Activated CD4-positive, alpha-beta T cell treated with anti-CD3 and anti-CD28 coated beads, Interleukin-2, amount 10 ng/mL, durations not matched to agents 7 days and 5 days (primary cell): ENCODE measurements at places on chromosomes 11 and 22. TPM values are rescaled to one million over a fixed set of nuclear protein-coding genes. Genes with fewer than 3 reads are reported as not detected.
A peak's percentile ranks its signal among the peaks of the same experiment; 100 is the strongest.

DNA sequence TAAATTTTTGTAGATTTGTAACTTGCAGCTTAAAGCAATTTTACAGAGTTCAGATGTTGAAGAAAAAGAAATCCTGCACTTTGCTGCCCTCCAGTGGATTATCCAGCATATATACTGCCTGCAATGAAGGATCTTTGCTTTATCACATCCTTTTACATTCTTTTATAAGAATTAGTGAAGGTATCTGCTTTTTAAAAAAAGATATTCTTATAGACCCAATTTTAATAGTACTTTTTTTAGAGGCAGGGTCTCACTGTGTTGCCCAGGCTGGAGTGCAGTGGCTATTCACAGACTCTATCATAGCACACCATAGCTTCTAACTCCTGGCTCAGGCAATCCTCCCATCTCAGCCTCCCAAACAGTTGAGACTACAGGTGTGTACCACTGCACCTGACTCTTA is 60.7 kb downstream of the TTC17 start:
- no peak overlapping the region for H3K27ac ChIP-seq
- DNase-seq = peak; percentile 68
- no peak overlapping the region for H3K4me3 ChIP-seq

- no peak for DNase-seq
Observed at GRCh38 chr11:59199546-59200422, 12.9 kb downstream of the MPEG1 start.

- H3K4me1 ChIP-seq = peaks cover 1% of the 10 kb centered on the region
- H3K36me3 ChIP-seq = no peaks in the 10 kb centered on the region
- DNase-seq = no peak
Observed at GRCh38 chr11:13767471-13767870, 99.0 kb downstream of the FAR1 start.

GRCh38 chr11:73225851-73226250 is 7.8 kb downstream of the P2RY2 start:
- no peak overlapping the region for H3K4me3 ChIP-seq
- H3K4me1 ChIP-seq = peaks cover 3% of the 10 kb centered on the region
- H3K27ac ChIP-seq = no peak overlapping the region
- no peaks in the 10 kb centered on the region for H3K36me3 ChIP-seq

DNA sequence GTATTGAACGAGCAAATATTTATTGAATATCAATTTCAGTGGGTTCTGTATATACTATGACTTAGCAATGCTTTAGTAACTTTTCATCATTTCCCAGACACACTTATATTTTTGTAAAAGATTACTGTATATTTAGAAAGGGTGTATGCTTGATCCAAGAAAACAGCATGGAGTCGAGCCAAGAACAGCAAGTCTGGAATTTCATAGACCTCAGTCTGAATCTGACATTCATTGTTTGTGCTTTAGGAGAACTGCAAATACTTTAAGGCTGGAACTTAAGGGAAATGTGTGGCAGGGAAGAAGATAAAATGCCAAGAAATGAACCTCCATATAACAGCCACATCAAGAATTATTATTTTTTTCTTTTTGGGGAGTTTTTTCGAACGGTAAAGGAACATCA is 1156.8 kb downstream of the LRRC4C start:
- H3K4me3 ChIP-seq = no peak overlapping the region
- no peaks in the 10 kb centered on the region for H3K27me3 ChIP-seq
- no peaks in the 10 kb centered on the region for H3K4me1 ChIP-seq
- DNase-seq = no peak
- no peaks in the 10 kb centered on the region for H3K36me3 ChIP-seq
- no peak overlapping the region for H3K27ac ChIP-seq

DNA sequence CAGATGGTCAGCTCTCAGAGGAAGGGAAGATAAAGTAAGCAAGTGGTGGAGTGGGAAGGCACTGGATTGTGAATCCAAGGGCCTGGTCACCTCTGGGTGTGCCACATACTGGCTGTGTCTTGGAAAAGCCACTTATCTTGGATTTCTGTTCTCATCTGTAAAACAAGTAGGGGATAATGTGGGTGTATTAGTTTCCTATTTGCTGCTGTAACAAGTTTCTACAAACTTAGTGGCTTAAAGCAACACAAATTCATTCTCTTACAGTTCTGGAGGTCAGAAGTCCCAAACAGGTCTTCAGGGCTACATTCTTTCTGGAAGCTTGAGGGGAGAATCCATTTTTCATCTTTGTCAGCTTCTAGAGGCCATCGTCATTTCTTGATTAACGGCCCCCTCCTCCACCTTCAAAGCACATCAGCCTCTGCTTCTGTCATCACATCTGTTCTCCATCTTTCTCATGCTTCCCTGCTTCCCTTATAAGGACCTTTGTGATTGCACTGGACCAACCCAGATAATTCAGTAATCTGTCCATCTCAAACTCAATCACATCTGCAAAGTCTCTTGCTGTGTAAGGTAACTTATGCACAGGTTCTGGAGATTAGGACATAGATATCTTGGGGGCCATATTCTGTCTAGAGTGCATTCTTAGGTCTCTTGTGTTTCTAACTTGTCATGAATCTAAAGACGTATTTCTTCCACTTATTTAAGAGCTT is 75.9 kb downstream of the C22orf31 start:
- no peaks in the 10 kb centered on the region for H3K36me3 ChIP-seq
- H3K27me3 ChIP-seq = peaks cover 14% of the 10 kb centered on the region
- no peaks in the 10 kb centered on the region for H3K4me1 ChIP-seq
- no peak overlapping the region for H3K27ac ChIP-seq

DNA sequence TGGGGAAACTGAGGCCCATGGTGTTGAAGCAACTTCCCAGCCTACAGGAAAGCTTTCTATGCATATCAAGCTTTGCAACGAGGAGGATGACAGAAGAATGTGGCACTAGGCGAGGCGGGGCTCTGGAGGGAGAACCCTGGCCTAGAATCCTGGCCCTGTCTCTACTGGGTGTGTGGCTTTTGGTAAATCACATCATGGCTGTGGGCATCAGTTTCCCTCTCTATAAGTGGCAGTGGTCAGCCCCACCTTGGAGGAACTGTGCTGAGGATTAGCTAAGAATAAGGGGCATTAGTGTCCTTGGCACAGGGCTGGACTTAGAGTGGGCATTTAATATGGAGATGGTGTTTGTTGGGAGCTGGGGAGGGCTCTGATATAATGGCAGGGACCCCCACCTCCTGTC is 122.6 kb upstream of the CRYBB3 start:
- no peak overlapping the region for H3K4me3 ChIP-seq
- no peak for DNase-seq
- H3K27me3 ChIP-seq = no peaks in the 10 kb centered on the region

GRCh38 chr11:73461335-73461840 is 85.2 kb downstream of the RELT start:
- no peak overlapping the region for H3K27ac ChIP-seq
- H3K27me3 ChIP-seq = no peaks in the 10 kb centered on the region
- DNase-seq = no peak
- H3K36me3 ChIP-seq = peaks cover 7% of the 10 kb centered on the region
- H3K4me1 ChIP-seq = peaks cover 7% of the 10 kb centered on the region
- no peak overlapping the region for H3K4me3 ChIP-seq

- peak; percentile 63 for DNase-seq
- H3K27me3 ChIP-seq = peaks cover 4% of the 10 kb centered on the region
- no peaks in the 10 kb centered on the region for H3K36me3 ChIP-seq
- H3K27ac ChIP-seq = peak overlapping the region; percentile 81
Observed at GRCh38 chr22:36065775-36066544, 37.3 kb upstream of the RBFOX2 start.

Gene C22orf23
- 0.23 TPM for total RNA-seq

Gene IFTAP
- total RNA-seq = 1.8 TPM

Gene APOBEC3A
- not detected for total RNA-seq

Gene DEPDC7
- 1.6 TPM for total RNA-seq

Gene GGTLC3
- not detected for total RNA-seq
